ENCODE measurements at places on chromosomes 13 and 19.

DNA sequence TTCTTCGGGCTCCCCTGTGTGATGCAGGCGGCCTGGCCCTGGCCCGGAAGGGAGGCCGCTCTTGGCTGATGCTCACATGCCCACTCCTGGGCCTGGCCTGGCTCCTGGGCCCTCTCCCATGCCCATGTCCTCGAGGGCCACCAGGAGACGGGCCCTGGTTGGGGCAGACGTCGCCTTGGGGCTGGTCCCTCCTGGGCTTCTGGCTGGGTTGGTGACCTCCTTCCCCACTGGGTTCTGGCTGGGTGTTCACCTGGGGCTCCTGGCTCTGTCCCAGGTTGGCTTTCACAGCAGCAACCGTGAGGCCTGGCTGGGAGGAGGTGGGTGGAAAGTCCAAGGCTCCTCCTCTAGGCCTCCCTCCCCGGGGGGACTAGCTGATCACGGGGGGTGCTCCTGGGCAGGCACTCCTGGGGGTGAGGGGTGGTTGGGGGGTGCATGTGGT is 15.5 kb upstream of the SLC7A10 start:
- no peak for DNase-seq

GRCh38 chr19:6210091-6210490 is 69.7 kb downstream of the MLLT1 start:
- no peak for DNase-seq

- DNase-seq, result no peak
Measured at GRCh38 chr19:1657746-1658145, 5.3 kb upstream of the TCF3 start.

- DNase-seq, result no peak
Measured at GRCh38 chr19:29983568-29983967, 41.5 kb downstream of the URI1 start.

GRCh38 chr13:29005035-29005762 is 185.1 kb downstream of the MTUS2 start:
- no peak for DNase-seq

Data from NCI-H1417 treated with DMSO at 0.1 percent for 48 hours (cell line).